ENCODE measurements at places on chromosomes 1 and 21. TPM values are rescaled to one million over a fixed set of nuclear protein-coding genes. Genes with fewer than 3 reads are reported as not detected.

Gene CFHR5
- 0.11 TPM for total RNA-seq

Gene KRTAP11-1
- not detected for total RNA-seq

Gene PTGS2
- total RNA-seq, result 4.3 TPM

Gene FCRL1
- 0.06 TPM for total RNA-seq

Gene CC2D1B
- 9.2 TPM for total RNA-seq

Gene F13B
- not detected for total RNA-seq

Gene SFN
- 0.30 TPM for total RNA-seq

Gene ADGRL4
- total RNA-seq, result 11.8 TPM

Gene SPRR4
- total RNA-seq, result not detected

Gene BACH1
- total RNA-seq, result 101 TPM

Gene OR2AK2
- 0.44 TPM for total RNA-seq

Gene FOXD3
- 5.1 TPM for total RNA-seq

Gene LYSMD1
- 19.1 TPM for total RNA-seq

Gene NAXE
- 113 TPM for total RNA-seq

Gene PGM1
- total RNA-seq, result 58.3 TPM

Gene SEMA4A
- total RNA-seq, result 15.9 TPM

Gene SH2D2A
- 0.33 TPM for total RNA-seq

Gene GNG12
- 157 TPM for total RNA-seq

Gene DISP3
- 7.4 TPM for total RNA-seq

Gene LMOD1
- 1.9 TPM for total RNA-seq

Gene MCOLN2
- total RNA-seq, result 0.89 TPM

Gene FAM72C
- 1.2 TPM for total RNA-seq

Gene CCDC27
- total RNA-seq, result not detected

Gene KRTAP20-3
- not detected for total RNA-seq

Gene C1orf87
- 1.8 TPM for total RNA-seq

Gene EPRS1
- 85.1 TPM for total RNA-seq

Gene TMEM54
- 12.1 TPM for total RNA-seq

Gene TDRD5
- 0.88 TPM for total RNA-seq

Gene IGSF5
- 5.3 TPM for total RNA-seq

Gene MRPS14
- 58.6 TPM for total RNA-seq

Gene PLPP3
- total RNA-seq, result 166 TPM

Gene FAM167B
- 1.5 TPM for total RNA-seq

Gene SLFNL1
- total RNA-seq, result 0.66 TPM

Gene APCS
- not detected for total RNA-seq

Gene COL8A2
- 32.6 TPM for total RNA-seq

Gene MPL
- 0.11 TPM for total RNA-seq

Gene GUCA2A
- not detected for total RNA-seq

Gene AMY1C
- not detected for total RNA-seq

Gene ZNF683
- not detected for total RNA-seq

Gene PIP5K1A
- 44.0 TPM for total RNA-seq

Gene ANKRD34A
- total RNA-seq, result 1.8 TPM

Gene PLA2G2D
- total RNA-seq, result not detected

Measured in spinal cord (tissue), 10 donors.